Anterior cingulate cortex (tissue), 58 donors: ENCODE measurements at places on chromosomes 6 and 20.

DNA sequence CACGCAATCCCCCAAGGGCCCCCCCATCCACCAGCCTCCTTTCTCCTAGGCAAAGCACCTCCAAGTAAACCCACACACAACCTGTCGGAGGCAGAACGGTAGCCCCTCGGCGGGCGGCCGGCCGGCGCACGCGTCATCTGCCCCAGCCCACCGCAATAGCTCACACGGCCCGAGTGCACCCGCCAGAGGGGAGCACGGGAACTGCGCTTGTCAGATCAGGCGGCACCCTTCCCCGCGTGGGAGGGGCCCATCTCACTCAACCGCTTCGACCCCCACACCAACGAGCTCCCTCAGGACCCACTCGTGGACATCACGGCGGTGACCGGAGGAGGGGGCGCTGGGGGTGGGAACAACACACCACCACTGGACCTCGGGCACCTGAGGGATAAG is 767.9 kb upstream of the DEFB115 start:
- DNase-seq: no peak

GRCh38 chr6:1055015-1055921 is 256.6 kb upstream of the FOXQ1 start:
- no peak for DNase-seq

- DNase-seq: no peak
Measured at GRCh38 chr20:32448306-32449056, 90.3 kb downstream of the ASXL1 start.

GRCh38 chr6:32436995-32437836 is 2.5 kb upstream of the HLA-DRA start:
- no peak for DNase-seq

GRCh38 chr20:5078399-5078958 is 41.3 kb downstream of the PCNA start:
- no peak for DNase-seq

DNA sequence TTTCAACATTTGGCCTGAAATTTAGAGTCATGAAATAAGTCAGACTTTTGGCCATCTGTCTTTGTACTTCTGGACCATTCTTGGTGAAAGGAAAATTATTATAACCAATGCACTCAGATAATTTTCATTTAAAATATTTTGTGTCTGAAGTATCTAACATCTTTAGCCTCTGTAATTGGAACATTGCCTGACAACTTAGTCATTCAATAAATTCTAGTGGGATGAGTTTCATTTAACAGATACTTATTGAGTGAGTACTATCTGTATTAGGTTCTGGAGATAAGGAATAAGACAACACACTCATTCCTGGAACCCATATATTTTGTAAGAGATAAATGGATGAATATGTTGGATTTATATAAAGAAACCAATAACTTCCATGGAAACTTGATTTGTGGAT is 536.0 kb downstream of the BCKDHB start:
- DNase-seq: no peak

GRCh38 chr6:150722614-150723344 is 123.1 kb downstream of the PLEKHG1 start:
- DNase-seq: no peak

- DNase-seq: no peak
Measured at GRCh38 chr6:184161-184700, 108.1 kb upstream of the DUSP22 start.

DNA sequence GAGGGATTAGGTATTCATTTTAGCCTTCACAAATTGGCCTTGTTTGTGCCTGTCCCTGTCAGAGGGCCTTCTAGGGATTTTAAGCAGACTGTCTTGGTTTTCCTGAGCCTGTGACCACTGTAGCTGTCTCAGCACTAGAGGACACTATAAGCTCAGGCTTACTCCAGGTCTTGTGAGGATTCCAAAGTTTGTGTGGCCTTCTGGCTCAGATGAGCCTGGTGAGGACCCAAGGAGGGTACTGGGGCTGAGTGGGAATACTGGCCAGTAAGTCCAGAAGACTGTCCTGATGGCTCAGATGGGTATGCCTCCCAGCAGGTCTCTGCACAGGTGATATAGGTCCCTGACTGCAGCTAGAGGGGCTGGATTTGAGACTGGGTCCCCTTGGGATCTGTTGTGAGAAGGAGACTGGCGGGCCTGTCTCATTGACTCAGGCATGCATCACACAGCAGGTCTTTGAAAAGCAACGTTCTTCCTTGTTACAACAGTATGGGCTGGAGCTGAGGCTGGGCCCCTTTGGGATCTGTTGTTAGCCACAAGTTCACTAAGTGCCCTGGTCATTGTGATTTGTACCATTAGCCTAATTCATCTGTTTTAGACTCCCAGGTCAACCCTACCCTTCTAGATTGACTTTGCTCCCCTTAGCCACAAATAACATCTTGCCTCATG is 26.3 kb upstream of the TFB1M start:
- no peak for DNase-seq

- no peak for DNase-seq
Measured at GRCh38 chr20:49268600-49269365, 9.1 kb downstream of the ZNFX1 start.

- DNase-seq: no peak
Measured at GRCh38 chr20:35373661-35374060, 38.1 kb downstream of the UQCC1 start.

DNA sequence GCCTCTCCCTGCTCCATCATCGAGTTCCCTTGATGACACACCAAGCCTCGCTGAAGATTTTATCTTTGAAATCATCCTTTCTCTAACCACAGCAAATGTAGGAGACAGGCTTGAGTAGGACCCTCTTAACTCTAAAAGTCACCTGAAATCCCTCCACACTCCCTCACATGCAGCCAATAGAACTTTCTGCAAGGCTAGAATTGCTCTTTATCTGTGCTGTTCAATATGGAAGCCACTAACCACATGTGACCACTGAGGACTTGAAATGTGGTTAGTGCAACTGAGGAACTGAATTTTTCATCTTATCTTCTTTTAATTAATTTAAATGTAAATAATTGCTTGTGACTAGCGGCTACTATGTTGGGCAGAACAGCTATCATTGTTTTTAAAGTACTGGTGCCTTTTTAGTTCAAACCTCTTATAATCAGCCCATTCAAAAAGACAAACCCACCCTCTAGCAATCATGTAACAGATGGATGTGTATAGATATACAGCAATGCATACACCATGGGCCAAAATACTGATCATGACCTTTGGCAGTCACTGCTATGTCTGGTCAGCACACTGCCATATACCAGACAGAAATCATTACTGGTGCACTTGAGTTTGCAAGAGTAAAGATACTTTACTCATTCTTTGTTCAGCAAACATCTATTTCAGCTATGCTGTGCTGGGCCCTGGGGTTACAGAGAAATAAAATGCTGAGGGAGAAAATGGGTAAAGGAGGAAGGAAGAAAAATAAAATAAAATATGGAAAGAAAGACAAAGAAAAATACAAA is 50.0 kb downstream of the GFOD1 start:
- DNase-seq: no peak
